GM12878 (cell line): ENCODE measurements at places on chromosomes 1 and 21.

- DNase-seq, result no peak
Observed at GRCh38 chr1:21301794-21302440, 11.7 kb upstream of the ECE1 start.

DNA sequence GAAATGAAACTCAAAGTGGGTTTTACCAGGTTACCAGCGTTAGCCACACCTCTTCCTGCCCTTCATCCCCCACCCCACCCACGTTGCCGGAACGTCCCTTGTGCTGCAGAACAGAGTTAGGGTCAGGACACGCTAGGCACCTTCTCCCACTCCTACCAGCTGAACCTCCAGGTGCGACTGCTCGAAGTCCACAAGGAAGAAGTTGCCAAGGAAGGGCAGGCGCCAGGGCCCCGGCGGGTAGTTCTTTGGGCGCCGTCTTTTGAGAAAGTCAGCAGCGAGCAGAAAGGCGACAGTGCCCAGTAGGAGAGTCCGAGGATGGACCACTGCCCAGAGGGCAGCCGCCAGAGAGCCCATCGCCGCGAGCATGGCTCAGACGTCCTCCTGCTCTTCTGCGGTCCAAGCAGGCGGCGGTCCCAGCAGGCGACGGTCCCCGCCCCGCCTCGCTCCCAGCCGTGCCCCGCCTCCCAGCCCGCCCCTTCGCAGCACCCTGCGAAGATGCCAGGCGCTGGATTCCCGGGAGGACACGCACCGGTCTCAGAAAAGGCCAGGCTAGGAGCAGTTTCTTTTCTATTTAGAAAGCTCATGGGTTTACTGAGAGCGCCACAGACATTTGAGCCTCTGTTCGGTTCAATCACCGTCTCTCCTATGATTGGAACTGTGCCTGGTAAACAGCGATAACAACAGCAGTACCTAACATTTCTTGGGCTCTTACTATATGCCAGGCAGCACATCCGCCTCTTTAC lies at the start of gene CYP2J2:
Gene CYP2J2 (minus strand): TSS at position 393 of the 743 bp plus-strand sequence. CDS start 27 bp downstream, at position 366.
- DNase-seq, result peak; percentile 4

DNA sequence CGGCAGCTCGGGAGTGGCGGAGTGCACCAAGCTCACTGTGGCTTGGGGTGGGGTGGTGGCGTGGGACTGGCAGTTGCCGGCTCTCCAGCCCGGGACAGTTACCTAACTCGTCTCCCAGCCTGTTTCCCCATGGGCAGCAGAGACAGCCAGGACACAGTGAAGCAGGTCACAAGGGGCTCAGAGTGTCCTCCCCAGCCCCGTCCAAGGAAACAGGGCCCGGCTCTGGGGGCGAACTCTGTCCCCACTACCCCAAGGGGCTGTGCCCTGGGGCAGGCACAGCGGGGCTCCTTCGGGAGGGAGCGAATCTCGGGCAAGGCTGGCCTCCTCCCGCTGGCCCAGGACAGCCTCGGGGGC lies 759 bp downstream of the GPR157 start:
- DNase-seq, result no peak

- DNase-seq, result no peak
Observed at GRCh38 chr1:228838717-228839500, 103.6 kb downstream of the RHOU start.

- DNase-seq, result peak; percentile 12
Observed at GRCh38 chr1:93304716-93305138, 41.0 kb upstream of the DR1 start.

- no peak for DNase-seq
Observed at GRCh38 chr1:45809761-45810160, 6.3 kb downstream of the MAST2 start.

DNA sequence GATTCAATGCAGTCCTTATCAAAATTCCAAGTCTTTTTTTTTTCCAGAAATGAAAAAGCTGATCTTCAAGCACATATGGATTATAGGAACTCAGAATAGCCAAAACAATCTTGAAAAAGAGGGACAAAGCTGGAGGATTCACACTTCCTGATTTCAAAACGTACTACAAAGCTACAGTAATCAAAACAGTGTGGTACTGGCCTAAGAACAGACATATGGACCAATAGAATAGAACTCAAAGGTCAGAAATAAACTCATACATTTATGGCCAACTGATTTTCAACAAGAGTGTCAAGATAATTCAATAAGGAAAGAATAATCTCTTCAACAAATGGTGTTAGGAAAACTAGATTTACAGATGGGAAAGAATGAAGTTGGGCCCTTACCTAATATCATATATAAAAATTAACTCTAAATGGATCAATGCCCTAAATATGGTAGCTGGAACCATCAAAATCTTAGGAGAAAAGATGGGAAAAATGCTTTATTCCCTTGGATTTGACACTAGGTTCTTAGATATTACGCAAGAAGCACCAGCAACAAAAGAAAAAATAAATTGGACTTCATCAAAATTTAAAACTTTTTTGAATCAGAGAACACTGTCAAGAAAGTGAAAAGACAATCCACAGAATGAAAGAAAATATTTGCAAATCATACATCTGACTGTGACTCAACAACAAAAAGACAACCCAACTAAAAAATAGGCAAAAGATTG lies 4.0 kb upstream of the KRTAP10-12 start:
- DNase-seq, result no peak

GRCh38 chr1:175839779-175840669 lies 96.6 kb upstream of the TNR start:
- no peak for DNase-seq

DNA sequence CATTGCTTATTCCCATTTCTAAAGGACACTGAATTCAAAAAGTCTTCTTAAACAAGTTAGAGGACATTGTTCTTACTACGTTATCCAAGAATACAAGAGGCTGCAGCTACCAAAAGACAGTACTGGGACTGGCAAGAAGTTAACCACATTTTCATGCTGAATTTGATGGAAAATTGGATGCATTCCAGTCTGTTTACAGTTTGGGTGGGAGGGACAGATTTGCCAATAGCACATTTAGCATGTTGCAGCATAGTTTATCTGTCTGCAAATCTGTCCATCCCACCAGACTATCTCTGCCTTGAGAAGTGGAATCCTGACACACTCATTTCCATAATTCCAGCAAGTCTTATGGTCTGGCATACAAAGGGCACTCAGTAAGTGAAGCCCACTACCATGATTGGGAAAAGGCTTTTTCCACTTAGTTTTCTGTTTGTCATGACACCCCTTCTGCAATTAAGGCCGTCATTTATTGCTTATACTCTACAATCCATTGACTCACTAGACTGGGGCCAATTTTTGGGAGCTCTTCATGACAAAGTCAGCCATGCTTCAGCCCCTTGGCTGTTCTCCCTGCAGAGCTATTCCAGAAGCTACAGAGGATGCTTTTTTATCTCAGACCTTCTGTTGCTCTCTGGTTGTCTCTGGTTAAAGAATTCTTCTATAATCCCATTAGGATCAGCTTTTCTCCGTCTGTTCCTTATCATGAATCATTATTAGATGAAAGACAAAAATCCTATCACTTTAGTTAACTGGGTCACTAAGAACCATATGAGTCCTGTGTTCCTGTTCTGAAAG lies 355.8 kb upstream of the PTBP2 start:
- DNase-seq, result no peak

- no peak for DNase-seq
Observed at GRCh38 chr1:160499631-160500030, 23.4 kb downstream of the SLAMF6 start.

- DNase-seq, result no peak
Observed at GRCh38 chr1:156540955-156541354, 31.4 kb downstream of the IQGAP3 start.

GRCh38 chr1:190126728-190127127 lies 350.9 kb downstream of the BRINP3 start:
- DNase-seq, result no peak

- no peak for DNase-seq
Observed at GRCh38 chr1:184624626-184625025, 130.0 kb downstream of the EDEM3 start.

DNA sequence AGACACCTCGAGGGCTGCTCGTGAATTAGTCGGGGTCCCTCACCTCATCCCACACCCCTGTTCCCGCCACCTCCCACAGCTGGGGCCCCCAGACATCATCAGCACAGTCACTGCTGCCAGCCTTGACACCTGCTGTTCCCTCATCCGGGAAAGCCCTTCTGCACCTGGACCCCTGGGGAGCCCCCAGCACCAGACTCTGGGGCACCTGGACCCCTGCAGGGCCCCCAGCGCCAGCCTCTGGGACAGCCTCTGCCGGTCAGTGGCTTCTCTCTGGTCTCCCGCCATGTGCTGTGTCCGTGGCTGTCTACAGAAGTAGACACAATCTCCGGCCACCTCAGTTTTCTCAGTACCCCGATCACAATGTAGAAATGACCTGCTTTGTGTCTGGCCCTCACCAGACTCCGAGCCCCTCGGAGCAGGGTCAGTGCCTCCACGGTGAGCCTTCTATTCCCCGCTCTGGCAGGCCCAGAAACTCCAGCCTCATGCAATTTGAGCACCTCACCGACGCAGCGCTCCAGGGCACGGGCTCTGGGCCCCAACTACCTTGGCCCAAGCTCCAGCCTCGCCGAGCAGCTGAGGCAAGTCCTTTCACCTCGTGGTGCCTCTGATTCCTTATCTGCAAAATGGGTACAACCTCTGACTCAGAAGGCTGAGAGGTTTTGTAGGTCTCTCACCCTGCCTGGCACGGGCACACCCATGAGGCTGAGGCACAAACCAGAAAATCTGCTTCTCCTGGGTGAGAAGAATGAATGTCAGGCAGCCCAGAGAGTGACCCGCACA lies 84.7 kb downstream of the RIPK4 start:
- no peak for DNase-seq

GRCh38 chr1:154176337-154176736 lies 15.6 kb downstream of the TPM3 start:
- DNase-seq, result no peak

- no peak for DNase-seq
Observed at GRCh38 chr1:12203216-12204007, 26.4 kb upstream of the VPS13D start.

- DNase-seq, result no peak
Observed at GRCh38 chr1:175678471-175678870, 64.9 kb downstream of the TNR start.

- DNase-seq, result no peak
Observed at GRCh38 chr21:33403128-33403785, at the start of gene IFNGR2. Gene IFNGR2 (plus strand): TSS chr21:33403413. CDS start chr21:33403544, 131 bp downstream.

DNA sequence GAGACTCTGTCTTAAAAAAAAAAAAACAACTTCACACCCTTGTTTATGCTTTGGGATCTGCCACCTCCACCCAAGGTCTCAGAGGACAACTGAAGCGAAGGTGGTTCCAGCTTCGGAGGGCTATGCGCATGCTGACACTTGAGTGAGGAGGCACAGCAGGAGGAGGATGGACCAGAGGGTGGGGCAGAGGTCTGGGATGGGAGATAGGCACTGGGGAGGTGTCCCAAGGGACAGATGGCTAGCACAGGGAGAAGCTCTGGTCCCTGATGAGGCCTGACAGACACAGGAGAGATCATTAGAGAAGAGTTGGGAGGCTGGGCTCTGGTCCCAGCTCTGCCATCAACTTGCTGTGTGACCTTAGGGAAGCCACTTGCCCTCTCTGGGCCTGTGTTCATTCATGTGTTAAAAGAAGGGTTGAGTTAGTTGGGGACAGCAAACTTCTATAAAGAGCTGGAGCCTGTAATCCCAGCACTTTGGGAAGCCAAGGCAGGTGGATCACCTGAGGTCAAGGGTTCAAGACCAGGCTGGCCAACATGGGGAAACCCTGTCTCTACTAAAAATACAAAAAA lies 16.8 kb downstream of the E2F2 start:
- DNase-seq, result no peak

DNA sequence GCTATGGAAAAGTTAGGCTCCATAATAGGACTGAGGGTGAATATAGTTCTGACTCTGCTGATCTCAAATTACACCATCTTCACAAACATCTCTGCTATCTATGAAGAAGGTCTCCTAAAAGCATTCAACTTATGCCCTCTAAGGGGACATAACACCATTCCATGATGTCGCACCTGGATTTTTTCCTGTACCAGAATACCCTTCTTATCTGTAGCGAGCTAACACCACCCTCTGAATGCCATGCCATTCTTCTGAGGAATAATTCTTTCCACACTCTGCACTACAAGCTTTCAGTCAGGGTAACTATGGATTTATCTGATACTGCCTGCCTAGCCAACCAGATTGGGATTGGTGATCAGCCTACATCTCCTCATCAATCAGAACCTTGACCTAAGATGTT lies 203.8 kb downstream of the PTPRC start:
- no peak for DNase-seq

GRCh38 chr1:1199961-1200875 lies 6.2 kb downstream of the TNFRSF18 start:
- DNase-seq, result no peak

GRCh38 chr1:78121710-78122109 lies 75.9 kb downstream of the GIPC2 start:
- no peak for DNase-seq

DNA sequence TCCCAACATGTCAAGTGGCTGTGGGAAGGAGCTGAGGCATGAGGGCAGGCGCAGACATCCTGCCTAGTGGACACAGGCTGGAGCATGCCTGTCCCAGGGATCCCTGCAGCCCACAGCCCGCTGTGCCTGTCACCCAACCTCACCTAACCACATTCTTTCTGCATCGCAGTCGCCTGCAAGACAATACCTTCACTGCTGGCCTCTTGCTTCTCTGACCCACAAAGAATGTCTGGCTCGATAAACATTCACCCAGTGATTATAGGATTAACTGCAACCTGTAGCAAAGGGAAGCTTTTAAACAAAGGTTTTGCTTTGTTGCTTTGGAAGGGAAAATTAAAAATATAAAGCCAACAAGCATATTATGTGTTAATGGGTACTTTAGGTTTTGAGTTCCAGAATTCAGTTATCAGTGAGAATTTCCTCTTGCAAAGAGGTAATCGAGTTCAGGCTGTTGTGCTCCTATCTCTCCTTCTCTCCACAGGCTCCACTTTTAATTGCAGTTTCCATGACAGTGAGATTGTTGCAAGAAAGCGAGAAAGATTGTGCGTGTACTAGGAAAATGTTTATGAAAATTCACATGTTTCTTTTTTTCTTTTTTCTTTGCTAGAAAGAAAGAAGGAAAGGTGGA lies 40.0 kb upstream of the ZNF648 start:
- no peak for DNase-seq

DNA sequence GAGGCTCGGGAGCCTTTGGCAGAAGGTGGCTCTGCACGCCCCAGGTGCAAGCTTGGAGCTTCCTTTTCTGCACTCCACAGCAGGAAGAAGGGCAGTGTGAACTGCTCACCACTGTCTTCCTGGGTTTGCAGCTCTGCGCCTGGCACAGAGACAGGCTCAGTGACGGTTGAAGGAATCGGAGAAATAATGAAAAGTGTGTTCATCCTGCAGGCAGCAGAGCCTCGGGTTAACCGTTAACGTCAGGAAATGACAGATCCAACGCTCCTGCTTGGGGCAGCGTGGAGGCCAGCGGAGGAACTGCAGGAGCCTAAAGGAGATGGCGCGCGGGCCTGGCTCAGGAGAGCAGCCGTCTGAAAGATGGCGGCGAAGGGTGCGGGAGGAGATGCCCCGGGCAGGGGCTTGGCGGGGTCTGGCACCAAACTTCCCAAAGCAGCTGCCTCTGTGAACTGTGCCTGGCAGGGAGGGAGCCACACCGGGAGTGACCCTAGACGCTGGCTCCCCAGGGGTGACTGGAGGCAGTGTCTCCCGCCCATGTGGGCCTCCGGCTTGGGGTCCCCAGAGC lies 10.9 kb upstream of the SAMD11 start:
- no peak for DNase-seq
